ENCODE measurements at places on chromosomes 2 and 18. TPM values are rescaled to one million over a fixed set of nuclear protein-coding genes. Genes with fewer than 3 reads are reported as not detected.

DNA sequence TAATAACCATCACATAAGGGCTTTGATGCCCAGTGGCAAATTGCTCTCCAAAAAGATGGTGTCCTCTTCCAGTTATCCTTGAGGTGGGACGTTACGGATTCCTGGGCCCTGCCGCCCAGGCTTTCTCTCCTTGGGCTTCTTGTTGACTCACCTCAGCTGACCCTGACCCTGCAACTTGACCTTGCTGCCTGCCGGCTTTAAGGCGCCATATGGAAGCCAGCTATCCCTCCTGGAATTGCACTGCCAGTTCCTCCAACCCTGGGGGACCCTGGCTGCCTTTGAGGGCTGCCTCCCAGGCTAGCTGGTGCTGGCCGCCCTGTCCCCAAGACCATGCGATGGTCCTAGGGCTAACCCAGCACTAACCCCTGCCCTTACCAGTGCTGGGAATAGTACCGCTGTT is 28.3 kb upstream of the B3GNT7 start:
- no peaks in the 10 kb centered on the region for H3K27me3 ChIP-seq
- peak; percentile 33 for DNase-seq
- H3K36me3 ChIP-seq, result no peaks in the 10 kb centered on the region
- H3K4me1 ChIP-seq, result peaks cover 12% of the 10 kb centered on the region
- no peak overlapping the region for H3K27ac ChIP-seq

DNA sequence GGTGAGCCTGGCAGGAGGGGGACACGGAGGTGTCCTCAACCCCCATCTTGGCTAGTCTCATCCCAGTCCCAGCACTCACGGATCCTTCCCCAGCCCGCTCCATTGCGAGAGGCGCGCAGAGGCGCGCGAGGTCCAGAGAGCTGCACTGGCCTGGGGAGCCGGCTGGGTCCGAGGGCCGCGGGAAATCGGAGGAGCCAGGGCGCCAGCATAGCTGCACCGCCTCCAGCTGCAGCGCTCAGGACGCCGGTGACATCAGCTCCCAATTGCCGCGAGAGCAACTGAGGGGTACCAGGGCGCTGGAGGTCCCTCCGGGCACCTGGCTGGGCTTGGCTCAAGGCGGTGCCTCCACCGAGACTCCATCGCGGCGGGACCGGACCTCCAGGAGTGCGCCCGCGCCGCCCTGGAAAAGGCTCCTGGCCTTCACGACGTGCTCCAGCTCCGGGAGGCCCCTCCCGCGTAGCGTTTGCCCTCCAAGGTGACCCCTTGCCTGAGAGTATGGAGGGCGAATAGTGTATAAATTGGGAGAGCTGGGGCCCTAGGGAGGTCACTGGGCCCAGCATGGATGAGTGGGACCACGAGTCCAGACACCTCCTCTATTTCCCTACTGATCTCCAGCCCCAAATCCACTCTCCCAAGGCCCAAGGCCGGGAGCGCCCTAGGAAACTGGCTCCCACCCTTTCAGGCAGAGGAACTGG is 5.5 kb downstream of the RTKN start:
- H3K27ac ChIP-seq, result no peak overlapping the region
- H3K4me1 ChIP-seq, result no peaks in the 10 kb centered on the region
- no peak for DNase-seq

DNA sequence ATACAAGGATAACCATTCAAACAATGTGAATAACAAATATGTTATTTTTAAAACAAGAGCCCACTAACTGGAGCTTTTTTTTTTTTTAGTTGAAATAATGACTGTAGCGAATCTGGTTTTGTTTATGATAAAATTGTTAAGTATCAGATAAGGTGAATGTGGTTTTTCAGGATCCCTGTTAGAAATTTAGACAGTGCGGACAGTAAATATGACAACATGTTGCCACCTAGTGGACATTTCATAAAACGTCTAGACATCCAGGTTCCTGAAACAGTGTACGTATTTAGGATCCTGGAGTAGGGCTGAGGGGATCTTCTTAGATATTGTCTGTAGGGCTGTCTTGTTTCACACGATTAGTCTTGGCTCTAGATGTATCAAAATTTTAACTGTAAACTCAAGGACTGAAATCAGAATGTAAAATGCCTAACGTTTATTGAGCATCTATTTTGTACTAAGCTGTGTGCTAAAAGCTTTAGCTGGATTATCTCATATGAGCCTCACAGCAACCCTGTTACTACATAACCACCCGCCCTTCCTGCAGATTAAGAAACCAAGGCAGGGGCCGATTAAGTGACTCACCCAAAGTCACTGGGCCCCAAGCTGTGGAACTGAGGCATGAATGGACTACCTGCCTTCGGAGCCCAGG is 23.9 kb upstream of the CCDC68 start:
- H3K4me1 ChIP-seq, result no peaks in the 10 kb centered on the region
- no peaks in the 10 kb centered on the region for H3K36me3 ChIP-seq
- DNase-seq, result no peak

Gene HOXD11
- total RNA-seq, result 25.3 TPM

DNA sequence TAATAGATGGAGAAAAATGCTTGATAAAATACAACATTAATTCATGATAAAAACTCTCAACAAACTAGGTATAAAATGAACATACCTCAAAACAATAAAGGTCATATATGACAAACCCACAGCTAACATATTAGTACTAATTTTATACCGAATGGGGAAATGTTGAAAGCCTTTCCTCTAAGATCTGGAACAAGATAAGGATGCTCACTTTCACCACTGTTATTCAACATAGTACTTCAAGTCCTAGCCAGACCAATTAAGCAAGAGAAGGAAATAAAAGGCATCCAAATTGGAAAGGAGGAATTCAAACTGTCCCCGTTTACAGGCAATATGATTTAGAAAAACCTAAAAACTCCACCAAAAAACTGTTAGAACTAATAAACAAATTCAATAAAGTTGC is 61.5 kb upstream of the CTIF start:
- no peak for DNase-seq
- no peaks in the 10 kb centered on the region for H3K36me3 ChIP-seq
- no peak overlapping the region for H3K27ac ChIP-seq
- no peaks in the 10 kb centered on the region for H3K27me3 ChIP-seq
- H3K4me3 ChIP-seq, result no peak overlapping the region

Gene AMER3
- total RNA-seq, result 0.33 TPM

GRCh38 chr2:171158790-171159371 is 1.8 kb downstream of the TLK1 start:
- H3K27me3 ChIP-seq, result no peaks in the 10 kb centered on the region
- peaks cover 10% of the 10 kb centered on the region for H3K4me1 ChIP-seq
- H3K27ac ChIP-seq, result peak overlapping the region; percentile 88
- H3K36me3 ChIP-seq, result no peaks in the 10 kb centered on the region
- peak overlapping the region; percentile 67 for H3K4me3 ChIP-seq

- H3K27me3 ChIP-seq, result no peaks in the 10 kb centered on the region
- H3K4me3 ChIP-seq, result no peak overlapping the region
- no peaks in the 10 kb centered on the region for H3K36me3 ChIP-seq
Observed at GRCh38 chr2:100584816-100585215, 22.0 kb downstream of the PDCL3 start.
